ENCODE measurements at places on chromosomes 2 and 18.

- no peak for DNase-seq
Measured at GRCh38 chr2:226411205-226411604, 388.4 kb downstream of the IRS1 start.

GRCh38 chr2:33477473-33478468 lies 1.3 kb downstream of the RASGRP3 start:
- DNase-seq, result no peak

- no peak for DNase-seq
Measured at GRCh38 chr2:151459358-151459757, 49.7 kb downstream of the RIF1 start.

DNA sequence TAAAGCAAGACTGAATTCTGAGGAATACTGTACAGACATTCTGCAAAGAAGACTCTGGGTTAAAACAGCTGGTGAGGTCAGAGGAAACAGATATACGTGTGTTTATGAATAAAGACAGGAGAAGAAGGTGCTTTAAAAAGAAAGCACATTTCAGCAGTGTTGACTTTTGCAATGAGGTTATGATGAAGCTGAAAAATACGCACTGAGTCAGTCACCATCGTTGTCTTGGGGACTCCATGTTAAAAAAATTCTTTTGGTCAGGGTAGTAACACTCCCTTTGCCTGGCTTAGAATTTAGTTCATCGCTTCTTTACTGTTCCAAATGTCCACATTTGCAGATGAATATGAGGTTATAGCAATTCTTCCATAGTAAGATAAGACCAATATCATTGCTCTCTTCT lies 1049.0 kb downstream of the TSN start:
- no peak for DNase-seq

GRCh38 chr2:188897096-188897495 lies 77.1 kb upstream of the COL3A1 start:
- no peak for DNase-seq

GRCh38 chr2:120958623-120959366 lies 223.1 kb downstream of the GLI2 start:
- DNase-seq, result no peak

DNA sequence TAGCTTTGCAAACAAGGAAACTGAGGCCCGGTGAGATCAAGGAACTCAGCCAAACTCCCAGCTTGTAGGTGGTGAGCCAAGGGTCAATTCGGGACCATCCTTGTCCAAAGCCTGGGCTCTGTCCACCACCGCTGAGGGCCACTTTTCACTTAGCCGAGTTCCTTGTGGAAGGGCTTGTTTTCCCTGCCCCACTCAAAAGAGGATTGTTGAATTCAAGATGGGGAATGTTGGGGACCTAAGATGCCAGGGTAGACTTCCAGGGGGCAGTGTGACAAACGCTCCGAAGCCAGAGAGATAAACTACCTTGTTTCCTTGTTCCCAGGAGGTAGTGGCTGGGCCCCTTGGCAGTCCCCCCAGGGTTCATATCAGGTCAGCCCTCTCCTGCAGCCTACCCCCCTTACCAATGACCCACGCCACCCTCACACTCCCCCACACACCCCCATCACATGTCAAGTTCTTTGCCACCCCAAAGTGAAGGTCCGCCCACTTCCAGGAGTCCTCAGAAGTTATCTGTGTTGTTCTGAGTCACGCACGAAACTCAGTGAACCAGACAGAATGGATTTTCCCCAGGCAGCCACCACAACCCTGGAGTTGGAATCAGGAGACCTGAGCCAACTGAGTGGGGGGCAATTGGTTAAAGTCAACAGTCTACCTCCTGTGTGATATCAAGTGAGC lies 10.3 kb upstream of the ATOH8 start:
- no peak for DNase-seq

GRCh38 chr2:232761301-232761907 lies 15.0 kb downstream of the KCNJ13 start:
- no peak for DNase-seq

DNA sequence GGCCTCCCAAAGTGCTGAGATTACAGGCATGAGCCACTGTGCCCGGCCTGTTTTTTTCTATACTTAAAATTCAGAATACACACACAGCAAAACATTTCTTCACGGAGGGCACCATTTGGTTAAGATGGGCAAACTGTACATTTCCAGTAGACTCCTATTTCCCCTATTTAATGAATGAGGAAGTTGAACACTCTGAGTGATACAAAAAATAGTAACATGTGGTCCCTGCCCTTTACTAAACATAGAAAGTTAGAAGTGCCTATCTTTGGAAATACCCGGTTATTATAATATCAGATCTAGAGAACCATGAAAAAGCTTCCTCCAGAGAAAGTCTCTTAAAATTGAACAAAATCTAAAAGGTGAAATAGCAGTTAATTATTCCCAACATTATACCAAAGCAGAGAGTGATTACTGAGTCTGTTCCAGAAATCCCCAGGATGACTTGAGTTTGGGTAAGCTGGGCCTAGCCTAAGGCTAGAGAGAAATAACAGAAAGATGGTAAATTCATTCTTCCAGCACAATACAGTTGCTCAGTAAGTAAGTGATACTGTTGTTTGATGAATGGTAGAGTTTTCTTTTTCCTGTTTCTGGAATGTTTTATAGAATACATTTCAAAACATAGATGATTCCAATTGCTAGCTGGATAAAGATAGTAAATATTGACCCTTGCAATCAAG lies 23.3 kb upstream of the RMC1 start:
- no peak for DNase-seq

DNA sequence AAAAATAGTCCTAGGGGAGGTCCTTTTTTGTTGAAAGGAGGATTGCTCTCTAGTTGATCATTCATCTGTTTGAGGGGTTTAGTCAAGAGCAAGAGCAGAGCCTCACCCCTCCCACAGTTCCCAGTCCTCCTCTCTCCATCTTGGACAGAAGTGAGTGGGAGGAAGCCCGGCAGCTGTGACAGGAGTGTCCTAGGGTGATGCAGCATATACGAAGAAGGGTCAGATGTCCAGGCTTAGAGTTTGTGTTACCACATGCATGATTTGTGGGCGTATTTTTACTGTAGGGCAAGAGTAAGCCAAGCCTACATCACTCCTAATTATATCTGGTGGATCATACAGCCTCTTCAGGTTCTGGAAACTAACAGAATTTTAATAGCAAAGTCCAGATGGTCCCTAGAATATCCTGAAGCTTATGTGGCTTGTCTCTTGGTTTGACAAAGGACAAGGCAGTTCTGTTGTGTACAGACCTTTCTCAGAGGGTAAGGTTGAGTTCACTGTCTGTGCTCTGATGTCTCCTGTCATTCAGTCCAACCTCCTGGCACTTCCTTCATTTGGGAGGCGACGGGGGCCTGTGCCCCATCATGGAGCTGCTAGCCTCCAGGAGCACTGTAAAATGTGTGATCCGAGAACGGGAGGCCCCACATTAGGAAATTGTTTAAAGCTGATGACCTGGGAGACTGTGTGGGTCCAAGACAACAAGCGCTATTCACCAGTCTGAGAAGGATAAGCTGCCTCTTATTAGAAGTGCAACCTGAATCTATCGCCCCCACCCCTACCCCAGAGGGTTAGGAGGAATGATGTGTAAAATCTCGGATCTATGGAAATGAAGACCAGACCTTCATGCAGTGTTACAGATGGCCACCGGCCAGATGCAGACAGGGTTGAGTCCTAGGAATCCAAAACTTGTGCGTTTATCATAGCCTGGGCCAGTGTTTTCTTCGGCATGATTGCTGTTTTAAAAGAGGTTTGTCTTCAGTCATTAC lies 6.9 kb downstream of the CEP68 start:
- DNase-seq, result no peak

- no peak for DNase-seq
Measured at GRCh38 chr2:25270061-25270460, 71.7 kb downstream of the DNMT3A start.

DNA sequence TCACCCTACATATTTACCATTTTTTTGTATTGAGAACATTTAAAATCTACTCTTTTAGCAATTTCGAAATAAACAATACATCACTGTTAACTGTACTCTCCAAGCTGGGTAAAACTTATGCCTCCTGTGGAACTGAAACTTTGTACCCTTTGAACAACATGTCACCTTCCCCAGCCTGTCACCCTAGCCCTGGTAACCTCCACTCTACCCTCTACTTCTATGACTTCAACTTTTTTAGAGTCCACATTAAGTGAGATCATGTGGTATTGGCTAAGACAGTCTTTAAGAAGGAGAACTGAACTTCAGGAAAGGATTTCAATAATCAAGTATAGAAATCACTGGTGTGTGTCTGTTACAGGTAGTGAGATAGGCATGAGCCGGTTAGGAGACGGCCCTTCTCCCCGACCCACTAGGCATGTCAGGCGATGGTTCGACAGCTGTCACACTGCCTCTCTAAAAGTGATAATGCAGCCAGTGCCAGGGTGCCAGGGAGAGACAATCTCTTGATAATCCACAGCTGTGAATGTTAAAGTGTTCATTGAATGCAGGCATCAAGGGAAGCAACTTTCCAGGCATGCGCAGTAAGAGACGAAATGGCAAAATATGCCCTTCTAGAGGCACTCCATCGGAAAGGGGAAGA lies 74.6 kb upstream of the RNF152 start:
- no peak for DNase-seq

- no peak for DNase-seq
Measured at GRCh38 chr18:25223899-25224886, 127.8 kb downstream of the ZNF521 start.

DNA sequence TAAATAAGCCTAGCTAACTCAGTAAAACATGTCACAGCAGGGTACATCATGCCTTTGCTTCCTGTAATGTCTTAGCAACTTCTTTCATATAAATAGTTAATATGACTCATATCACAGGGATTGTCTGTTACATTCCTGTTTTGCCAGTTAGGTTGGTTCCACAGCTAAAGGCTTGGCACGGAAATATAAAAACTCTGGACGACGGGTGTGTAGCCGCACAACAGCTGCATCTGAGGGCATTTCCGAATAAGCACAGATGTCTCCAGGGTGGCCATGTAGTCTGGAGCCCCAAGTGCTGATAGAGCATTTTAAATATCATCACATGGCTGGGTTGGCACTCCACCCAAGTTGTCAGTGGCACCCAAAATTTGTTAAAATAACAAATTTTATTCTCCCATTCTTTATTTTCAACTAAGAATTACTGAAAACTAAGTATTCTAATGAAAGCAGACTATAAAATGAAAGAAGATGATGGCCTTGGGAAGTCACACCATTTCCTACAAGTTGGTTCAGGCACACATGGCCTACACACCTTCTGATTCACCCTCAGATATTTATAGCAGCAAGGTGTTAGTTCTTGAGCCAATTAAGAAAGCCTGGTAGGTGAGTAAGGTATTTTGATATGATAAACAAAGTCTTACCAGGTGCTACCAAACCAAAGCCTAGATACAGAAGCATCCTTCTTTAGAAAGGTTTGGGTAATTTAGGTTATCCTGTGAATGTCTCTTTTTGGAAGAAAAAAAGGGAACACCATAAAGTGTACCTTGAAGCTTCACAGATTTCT lies 61.8 kb upstream of the STK17B start:
- DNase-seq, result no peak

DNA sequence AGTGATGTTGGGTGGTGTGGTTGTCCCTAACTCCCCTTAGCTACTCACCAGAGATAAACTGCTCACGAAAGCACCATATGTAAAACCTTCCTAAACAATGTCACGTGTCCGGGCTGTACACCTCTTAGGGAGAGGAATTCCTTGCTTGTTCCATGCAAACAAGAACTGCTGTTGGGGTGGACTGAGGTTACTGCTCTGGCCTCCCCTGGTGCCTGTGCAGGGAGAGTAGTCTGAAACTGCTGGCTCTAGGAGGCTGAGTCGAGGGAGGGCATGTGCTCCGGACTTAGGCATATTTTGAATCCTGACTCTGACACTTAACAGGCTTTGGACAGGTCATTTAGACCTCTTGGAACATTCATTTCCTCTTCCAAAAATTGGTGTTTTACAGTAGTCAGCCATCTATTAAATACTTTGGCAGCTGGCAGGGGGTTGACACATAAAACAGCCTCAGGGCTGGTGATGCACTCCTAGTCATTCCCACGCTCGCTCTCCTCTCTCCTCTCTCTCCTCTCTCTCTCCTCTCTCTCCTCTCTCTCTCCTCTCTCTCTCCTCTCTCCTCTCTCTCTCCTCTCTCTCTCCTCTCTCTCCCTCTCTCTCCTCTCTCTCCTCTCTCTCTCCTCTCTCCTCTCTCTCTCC lies 10.6 kb downstream of the THNSL2 start:
- DNase-seq, result no peak
